ENCODE measurements at places on chromosomes 1 and 21.

DNA sequence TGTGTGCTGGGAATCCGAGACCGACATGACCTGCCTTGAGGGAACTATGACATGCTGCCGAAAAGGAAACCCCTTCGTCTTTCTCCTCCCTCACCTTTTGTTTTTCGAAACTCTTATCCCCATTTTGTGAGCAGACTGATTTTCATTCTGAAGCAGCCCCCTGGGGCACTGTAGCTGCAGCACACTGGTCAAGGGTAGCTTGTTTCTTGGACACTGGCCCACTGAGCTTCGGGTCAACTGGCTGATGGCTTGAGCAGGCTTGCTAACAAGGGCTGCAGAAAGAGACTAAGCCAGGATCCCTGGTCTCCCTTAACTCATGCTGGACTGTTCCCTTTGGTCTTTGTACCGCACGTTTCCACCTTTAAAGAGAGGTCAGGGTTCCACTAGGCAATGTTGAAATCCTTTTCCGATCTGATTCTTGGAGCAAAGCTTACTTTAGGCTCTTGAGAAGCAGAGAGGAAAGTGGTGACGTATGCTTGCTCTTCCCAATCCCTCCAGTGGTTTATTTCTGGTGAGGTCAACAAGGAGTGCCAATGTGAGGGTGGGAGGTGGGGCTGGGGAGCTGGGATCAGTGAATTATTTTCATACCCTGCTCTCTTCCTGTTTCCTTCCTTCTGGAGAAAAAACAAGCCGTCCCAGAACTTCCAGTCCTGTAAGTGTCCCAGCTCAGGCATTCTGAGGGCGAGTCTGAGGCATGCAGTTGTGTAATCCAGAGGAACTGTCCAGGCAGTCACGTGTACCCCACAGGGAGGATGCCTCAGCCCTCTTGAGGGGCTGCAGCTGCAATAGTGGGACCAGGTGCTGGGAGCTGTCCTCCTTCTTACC is 7.6 kb downstream of the CYP4B1 start:
- DNase-seq = no peak

- peak; percentile 10 for DNase-seq
Measured at GRCh38 chr1:185074307-185074706, 28.9 kb downstream of the RNF2 start.

DNA sequence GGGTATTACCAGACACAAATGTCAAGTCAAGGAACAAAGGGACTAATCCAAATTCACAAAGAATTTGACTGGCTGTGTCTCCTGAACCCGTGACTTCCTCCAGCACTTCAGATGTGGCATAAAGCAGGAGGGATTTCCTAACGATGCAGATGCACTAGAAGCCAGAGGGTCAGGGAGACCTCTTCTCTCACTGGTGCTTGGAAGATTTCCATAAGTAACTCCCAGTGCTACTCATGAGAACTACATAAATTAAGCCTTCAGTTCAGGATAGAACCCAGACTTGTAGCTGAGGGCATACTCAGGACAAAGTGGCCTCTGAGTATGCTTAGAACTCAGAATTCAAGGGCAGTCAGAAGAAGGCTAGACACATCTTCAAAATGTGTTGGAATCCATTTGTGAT is 83.6 kb upstream of the NRIP1 start:
- DNase-seq = no peak

- no peak for DNase-seq
Measured at GRCh38 chr1:53145619-53145941, 3.1 kb upstream of the SLC1A7 start.

GRCh38 chr1:86860020-86860419 is 53.9 kb downstream of the SELENOF start:
- no peak for DNase-seq

DNA sequence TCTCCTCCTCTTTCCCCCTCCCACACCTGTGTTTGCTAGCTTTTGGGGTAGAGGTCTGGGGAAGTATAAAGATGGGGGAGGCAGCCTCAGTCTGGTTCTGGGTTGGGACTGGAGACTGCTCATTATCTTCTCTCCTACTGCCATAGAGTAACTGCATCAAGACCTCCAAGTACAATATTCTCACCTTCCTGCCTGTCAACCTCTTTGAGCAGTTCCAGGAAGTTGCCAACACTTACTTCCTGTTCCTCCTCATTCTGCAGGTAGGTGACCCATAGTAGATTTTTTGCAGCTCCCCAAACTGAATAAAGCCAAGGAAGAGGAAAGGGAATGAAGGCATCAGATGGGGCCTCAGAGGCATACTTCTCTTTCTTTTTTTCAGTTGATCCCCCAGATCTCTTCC is 5.3 kb downstream of the ATP8B2 start:
- DNase-seq = no peak

GRCh38 chr1:179747611-179748010 is 4.5 kb downstream of the FAM163A start:
- no peak for DNase-seq

GRCh38 chr1:196690582-196690981 is 38.7 kb downstream of the CFH start:
- DNase-seq = no peak

- no peak for DNase-seq
Measured at GRCh38 chr1:28885977-28886730, 28.2 kb upstream of the EPB41 start.

GRCh38 chr21:36910581-36911307 is 55.7 kb downstream of the HLCS start:
- no peak for DNase-seq

Data from mammary epithelial cell (primary cell).